ENCODE measurements at places on chromosomes 2 and 18. TPM values are rescaled to one million over a fixed set of nuclear protein-coding genes. Genes with fewer than 3 reads are reported as not detected.
A peak's percentile ranks its signal among the peaks of the same experiment; 100 is the strongest.

GRCh38 chr2:175353275-175353674 lies 171.8 kb upstream of the ATP5MC3 start:
- no peaks in the 10 kb centered on the region for H3K36me3 ChIP-seq
- no peaks in the 10 kb centered on the region for H3K27me3 ChIP-seq
- no peaks in the 10 kb centered on the region for H3K4me1 ChIP-seq
- no peak overlapping the region for H3K4me3 ChIP-seq
- DNase-seq: no peak

DNA sequence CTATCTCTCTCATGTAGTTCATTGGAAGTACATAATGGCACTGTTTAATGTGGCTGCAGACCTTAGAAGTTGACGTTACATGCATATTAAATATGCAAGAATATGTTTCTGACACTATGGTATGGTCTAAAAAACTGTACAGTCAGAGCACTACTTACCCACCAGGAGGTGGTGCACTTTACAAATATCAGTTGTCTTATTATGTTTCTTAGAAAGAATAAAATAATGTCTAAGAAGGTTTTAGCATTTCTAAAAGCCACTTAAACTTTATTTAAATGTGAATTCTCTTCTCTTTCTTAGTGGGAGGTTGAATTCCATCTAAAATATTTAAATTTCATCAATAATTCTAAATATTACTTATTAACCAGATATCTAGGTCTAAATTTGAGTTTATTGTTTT lies 4.3 kb downstream of the TMEFF2 start:
- DNase-seq: no peak
- H3K27ac ChIP-seq: no peak overlapping the region
- H3K4me3 ChIP-seq: no peak overlapping the region
- H3K36me3 ChIP-seq: no peaks in the 10 kb centered on the region
- H3K27me3 ChIP-seq: peaks cover 72% of the 10 kb centered on the region

GRCh38 chr18:29418136-29418535 lies 1241.2 kb upstream of the CDH2 start:
- no peak overlapping the region for H3K27ac ChIP-seq
- DNase-seq: no peak

- DNase-seq: no peak
- H3K4me1 ChIP-seq: peaks cover 35% of the 10 kb centered on the region
- H3K36me3 ChIP-seq: no peaks in the 10 kb centered on the region
- H3K27me3 ChIP-seq: no peaks in the 10 kb centered on the region
- H3K4me3 ChIP-seq: peak overlapping the region; percentile 11
- H3K27ac ChIP-seq: peak overlapping the region; percentile 47
Observed at GRCh38 chr2:188787021-188787657, 187.0 kb upstream of the COL3A1 start.

NXPH2 gene
- not detected for total RNA-seq
